ENCODE measurements at places on chromosomes 2 and 18. TPM values are rescaled to one million over a fixed set of nuclear protein-coding genes. Genes with fewer than 3 reads are reported as not detected.

HOXD13 gene
- polyA plus RNA-seq: not detected

DSC3 gene
- polyA plus RNA-seq: 0.70 TPM

STARD6 gene
- not detected for polyA plus RNA-seq

C18orf63 gene
- polyA plus RNA-seq: not detected

SH3RF3 gene
- 0.11 TPM for polyA plus RNA-seq

MATN3 gene
- polyA plus RNA-seq: 3.0 TPM
